ENCODE measurements at places on chromosomes 2 and 18. TPM values are rescaled to one million over a fixed set of nuclear protein-coding genes. Genes with fewer than 3 reads are reported as not detected.
A peak's percentile ranks its signal among the peaks of the same experiment; 100 is the strongest.

Gene GRHL1
- polyA plus RNA-seq = 2.3 TPM

Gene OTOS
- 1.5 TPM for polyA plus RNA-seq

Gene GBX2
- not detected for polyA plus RNA-seq

- no peak for DNase-seq
Measured at GRCh38 chr2:64296140-64296480, 151.9 kb upstream of the PELI1 start.

GRCh38 chr2:124323321-124323720, 298.2 kb downstream of the CNTNAP5 start:
- DNase-seq = no peak

DNA sequence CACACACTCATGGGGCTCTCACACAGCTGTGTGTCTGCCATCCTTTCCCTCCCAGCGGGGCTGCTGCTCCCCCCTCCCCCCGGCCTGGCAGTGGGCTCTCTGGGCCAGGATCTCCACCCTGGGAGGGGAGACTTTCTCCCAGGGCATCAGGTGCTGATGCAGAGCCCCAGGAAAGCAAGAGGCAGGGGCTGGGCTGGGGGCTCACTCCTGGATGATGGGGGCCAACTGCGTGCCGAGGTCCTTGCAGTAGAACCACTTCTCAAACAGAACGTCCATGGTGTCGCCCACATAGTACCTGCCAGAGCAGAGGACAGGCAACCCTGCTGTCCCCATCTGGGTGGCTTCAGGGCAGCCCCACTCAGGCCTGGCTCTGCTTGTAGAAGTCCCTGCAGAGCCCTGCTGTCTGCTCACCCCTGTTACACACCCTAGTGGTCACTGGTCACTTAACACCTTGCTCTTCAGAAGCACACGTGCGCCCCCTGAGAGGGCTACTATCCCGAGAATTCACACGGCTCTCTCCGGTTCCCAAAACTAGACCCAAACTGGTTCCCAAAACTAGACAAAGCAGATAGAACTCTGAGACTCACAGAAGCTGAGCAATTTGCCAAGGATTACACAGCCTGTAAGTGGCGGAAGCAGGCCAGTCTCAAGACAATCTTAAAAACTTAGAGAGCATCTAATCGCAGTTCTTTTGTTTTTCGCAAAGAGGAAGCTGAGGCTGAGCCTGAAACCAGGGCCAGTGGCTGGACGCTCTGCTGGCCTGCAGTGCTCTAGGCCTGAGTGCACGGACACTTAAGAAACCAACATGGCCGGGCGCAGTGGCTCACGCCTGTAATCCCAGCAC, 6.6 kb upstream of the OXER1 start:
- DNase-seq = peak; percentile 50

- DNase-seq = no peak
Measured at GRCh38 chr2:56680971-56681631, 497.3 kb downstream of the CCDC85A start.

- no peak for DNase-seq
Measured at GRCh38 chr2:43075811-43076585, 150.4 kb downstream of the ZFP36L2 start.

DNA sequence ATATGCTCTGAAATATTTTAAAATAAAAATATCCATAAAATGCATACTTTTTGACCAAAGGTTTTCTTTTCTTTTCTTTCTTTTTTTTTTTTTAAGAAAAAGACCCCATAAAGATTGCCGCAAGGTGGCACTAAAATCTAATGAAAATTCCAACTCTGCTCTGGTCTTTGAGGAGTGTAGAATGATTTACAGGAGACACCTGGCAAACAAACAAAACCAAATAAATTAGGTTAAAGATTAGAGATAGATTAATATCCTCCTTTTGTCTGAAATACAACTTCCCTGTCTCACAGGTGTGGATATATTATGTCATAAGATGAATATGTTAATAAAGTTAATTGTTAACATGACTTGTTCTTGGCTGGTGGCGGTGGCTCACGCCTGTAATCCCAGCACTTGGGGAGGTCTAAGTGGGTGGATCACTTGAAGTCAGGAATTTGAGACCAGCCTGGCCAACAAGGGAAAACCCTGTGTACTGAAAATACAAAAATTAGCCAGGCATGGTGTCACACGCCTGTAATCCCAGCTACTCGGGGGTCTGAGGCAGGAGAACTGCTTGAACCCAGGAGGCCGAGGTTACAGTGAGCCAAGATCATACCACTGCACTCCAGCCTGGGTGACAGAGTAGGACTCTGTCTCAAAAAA, 3.5 kb upstream of the RHOB start:
- DNase-seq = peak; percentile 61

DNA sequence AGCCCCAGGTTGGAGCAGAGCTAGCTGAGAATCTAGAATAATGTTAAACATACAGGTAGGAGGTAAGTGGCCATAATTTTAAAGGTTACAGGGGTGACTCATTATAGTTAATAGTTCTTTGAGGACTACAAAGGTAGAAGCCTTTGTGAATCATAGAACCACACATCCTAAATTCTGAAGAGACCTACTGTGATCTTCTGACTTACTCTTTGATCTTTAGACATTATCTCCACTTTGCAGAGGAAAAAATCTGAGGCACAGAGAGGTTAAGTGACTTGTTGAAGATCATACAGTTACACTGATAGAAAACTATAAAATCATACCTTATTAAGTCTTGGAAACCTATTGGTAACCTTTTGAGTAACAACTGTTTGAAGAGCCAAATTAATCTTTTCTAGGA, 1051.3 kb upstream of the NRXN1 start:
- no peak for DNase-seq

DNA sequence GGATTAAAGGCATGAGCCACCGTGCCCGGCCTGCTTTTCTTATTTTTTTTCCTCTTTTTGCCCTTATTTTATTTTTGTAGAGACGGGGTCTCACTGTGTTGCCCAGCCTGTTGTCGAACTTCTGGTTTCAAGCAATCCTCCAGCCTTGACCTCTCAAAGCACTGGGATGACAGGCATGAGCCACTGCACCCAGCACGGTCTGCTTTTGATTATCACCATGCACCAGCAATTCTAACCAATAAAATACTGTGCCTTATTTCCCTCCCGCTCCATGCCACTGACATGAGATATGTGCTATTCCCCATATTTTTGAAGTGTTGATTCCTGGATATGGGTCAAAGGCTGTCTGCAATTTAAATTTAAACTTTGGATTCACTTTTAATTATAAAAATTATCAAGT, 42.9 kb downstream of the ACYP2 start:
- no peak for DNase-seq

DNA sequence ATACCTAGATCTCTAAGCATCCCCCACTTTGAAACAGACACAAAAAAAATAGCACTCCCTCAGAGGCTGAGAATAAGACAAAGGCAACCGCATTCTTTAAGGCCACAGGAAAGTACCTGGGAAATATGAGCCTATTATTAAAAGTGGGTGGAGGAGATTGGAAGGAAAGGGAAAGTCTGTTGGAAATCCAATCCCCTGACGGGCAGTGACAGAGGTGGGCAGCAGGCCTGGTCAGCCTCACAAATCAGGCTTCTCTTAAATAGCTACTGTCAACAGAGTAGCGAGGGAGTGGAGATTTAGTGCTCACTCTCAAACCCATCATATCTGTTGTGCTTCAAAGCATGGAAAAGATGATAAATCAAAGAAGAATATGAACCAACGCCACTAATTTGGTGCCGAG, 324.4 kb downstream of the ALK start:
- DNase-seq = peak; percentile 75

GRCh38 chr18:49874238-49874637, 60.9 kb upstream of the ACAA2 start:
- DNase-seq = no peak

DNA sequence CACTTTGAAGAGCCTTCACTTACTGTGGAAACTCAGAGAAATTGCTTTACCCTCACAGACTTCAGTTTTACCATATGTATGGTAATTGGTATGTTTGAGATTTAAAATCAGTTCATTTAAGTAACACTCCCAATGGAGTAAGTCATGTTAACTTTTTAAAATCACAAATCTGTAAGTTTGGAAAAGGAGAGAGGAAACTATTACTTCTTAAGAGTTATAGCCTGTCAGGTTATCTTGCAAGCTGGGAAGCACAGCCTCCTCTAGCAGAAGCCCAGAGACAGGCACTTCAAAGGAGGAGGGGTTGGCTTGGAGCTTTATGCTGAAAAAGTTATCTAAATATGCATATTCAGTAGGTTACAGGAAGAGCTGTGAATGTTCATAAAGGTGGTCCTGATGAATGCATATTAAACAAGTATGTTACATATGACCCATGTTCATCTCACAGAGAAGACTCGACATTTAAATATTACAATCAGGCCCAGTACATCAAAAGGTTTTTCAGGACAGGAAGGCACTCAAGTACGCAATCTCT, 102.5 kb downstream of the XRCC5 start:
- no peak for DNase-seq
